Colonic mucosa (tissue), 4 donors: ENCODE measurements at places on chromosomes 2 and 18. TPM values are rescaled to one million over a fixed set of nuclear protein-coding genes. Genes with fewer than 3 reads are reported as not detected.

- DNase-seq, result no peak
Measured at GRCh38 chr2:226077031-226077430, 677.5 kb downstream of the NYAP2 start.

GRCh38 chr2:227870710-227871374 lies 589 bp upstream of the DAW1 start:
- DNase-seq, result no peak

GRCh38 chr2:20198001-20198400 lies 26.9 kb downstream of the SDC1 start:
- peak; percentile 91 for DNase-seq

DNA sequence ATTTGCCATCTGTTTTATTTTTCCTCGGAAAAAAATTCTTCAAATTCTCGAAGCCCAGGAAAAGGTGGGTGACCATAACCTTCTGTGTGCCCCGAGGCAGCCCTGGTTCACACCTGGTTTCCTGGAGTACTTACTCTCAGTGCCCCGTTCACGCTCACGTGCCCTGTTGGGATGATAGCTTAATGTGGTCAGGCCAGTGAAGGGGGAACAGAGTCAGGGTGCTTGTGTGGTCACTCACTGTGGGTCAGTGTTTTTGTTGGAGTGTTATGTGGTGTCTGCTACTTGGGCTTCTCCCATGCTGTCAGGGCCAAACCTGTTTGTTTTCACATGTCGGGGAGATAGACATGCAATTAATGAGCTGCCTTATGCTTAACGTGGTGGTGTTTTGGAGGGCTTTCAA lies 78.1 kb downstream of the MAP4K4 start:
- DNase-seq, result no peak

DNA sequence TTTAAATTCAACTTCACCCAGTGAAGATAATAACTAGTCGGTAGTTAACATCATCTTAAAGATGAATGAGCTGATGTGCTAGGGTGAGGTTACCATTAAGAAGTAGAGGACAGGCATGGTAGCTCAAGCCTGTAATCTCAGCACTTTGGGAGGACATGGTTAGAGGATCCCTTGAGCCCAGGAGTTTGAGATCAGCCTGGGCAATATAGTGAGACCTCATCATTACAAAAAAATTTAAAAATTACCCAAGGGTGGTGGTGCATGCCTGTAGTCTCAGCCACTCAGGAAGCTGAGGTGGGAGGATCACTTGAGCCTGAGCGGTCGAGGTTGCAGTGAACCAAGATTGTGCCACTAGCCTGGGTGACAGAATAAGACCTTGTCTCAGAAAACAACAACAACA lies 4.7 kb downstream of the GALNT5 start:
- DNase-seq, result no peak

DNA sequence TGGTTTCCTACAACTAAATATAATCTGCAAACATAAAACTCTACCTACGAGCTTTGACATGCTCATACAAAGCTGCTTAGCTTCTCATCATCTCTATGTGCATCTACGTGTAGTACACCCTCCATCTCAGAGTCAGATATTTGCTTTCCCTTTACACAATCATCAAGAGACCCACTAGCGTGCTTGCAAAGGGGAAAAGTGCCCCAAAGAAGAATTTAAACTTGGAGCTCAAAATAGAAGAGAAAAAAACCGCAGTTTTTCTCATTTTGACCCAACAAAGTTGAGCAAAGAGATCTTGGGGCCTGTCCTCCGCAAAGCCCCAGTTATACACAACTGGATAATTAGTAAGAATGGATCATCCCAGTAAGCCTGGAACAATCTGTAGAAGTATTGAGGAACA lies 104.1 kb downstream of the PAX3 start:
- no peak for DNase-seq

GRCh38 chr2:88698498-88699233 lies 7.2 kb downstream of the RPIA start:
- DNase-seq, result peak; percentile 82

GRCh38 chr2:179565807-179566206 lies 295.6 kb downstream of the ZNF385B start:
- no peak for DNase-seq

DNA sequence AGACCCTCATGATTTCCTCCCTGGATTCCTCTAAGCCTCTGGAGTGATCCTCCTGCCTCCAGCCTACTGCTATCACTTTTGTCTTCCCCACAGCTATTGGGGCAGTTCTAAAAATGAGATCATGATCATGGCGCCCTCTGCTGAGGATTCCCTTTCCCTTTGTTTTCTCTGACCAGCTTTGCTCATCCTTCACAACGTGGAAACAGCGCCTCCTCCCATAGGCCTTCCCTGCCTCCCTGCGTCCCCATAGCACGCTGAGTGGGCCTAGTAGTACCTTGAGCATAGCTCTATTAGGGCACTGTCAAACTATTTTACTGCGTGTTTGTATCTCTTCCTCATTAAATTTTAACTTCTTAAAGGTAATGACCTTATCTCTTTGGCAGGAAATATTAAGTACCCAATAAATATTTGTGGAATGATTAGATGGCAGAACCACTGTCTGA lies 207.0 kb upstream of the FANCL start:
- DNase-seq, result peak; percentile 72

GRCh38 chr2:11430729-11431128 lies 35.2 kb downstream of the E2F6 start:
- no peak for DNase-seq

DNA sequence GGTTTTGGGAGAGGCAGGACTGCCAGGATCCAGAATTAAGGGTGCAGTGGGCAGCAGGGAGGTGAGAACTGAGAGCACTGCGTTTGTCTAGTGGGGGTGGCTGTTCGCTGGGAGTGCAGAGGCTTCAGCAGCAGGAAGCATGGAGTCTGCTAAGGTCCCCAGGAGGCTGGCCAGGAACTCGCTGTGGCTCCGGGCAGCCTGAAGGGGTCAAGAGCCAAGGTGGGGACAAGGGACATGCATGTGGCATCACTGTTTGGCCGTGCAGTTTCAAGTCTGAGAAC lies 43.2 kb upstream of the SEMA4C start:
- no peak for DNase-seq

Gene VIT
- total RNA-seq, result 0.21 TPM

- DNase-seq, result no peak
Measured at GRCh38 chr18:67232991-67233390, 283.5 kb downstream of the DSEL start.

Gene BCL11A
- 27.1 TPM for total RNA-seq

GRCh38 chr2:2464643-2465042 lies 133.6 kb upstream of the MYT1L start:
- DNase-seq, result no peak

Gene CCDC141
- 0.42 TPM for total RNA-seq

Gene CNDP1
- total RNA-seq, result 0.10 TPM

GRCh38 chr18:59988098-59988706 lies 88.4 kb downstream of the PMAIP1 start:
- peak; percentile 31 for DNase-seq

Gene CRACDL
- 22.3 TPM for total RNA-seq

Gene ARHGAP15
- 3.7 TPM for total RNA-seq

- DNase-seq, result no peak
Measured at GRCh38 chr2:71498261-71498701, 44.9 kb downstream of the DYSF start.

- no peak for DNase-seq
Measured at GRCh38 chr2:207473931-207474235, 55.9 kb upstream of the CREB1 start.

Gene GALNT3
- 117 TPM for total RNA-seq

Gene AMMECR1L
- total RNA-seq, result 15.7 TPM

- no peak for DNase-seq
Measured at GRCh38 chr2:171675810-171676345, 11.4 kb upstream of the DYNC1I2 start.

- no peak for DNase-seq
Measured at GRCh38 chr2:197985029-197985638, 180.7 kb downstream of the PLCL1 start.

Gene SIX2
- not detected for total RNA-seq

- no peak for DNase-seq
Measured at GRCh38 chr18:9788140-9788539, 80.0 kb downstream of the RAB31 start.

DNA sequence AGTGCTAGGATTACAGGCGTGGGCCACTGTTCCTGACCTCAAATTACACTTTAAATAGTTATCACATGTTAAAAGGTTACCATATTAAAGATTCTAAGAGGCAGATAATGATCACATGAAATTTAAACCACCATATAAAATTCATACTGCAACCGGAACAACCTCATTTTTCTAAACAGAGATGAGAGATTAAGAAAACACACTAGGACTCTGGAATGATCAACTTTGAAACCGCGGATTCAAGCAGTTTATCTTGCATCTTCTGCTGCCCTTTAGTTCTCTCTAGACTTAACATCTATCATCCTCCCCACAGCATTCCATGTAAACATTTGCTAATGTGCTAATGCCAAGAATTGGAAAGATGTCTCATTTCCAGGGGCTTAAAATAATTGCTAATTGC lies 115.8 kb downstream of the PIGN start:
- no peak for DNase-seq

Gene SERPINB13
- total RNA-seq, result not detected

DNA sequence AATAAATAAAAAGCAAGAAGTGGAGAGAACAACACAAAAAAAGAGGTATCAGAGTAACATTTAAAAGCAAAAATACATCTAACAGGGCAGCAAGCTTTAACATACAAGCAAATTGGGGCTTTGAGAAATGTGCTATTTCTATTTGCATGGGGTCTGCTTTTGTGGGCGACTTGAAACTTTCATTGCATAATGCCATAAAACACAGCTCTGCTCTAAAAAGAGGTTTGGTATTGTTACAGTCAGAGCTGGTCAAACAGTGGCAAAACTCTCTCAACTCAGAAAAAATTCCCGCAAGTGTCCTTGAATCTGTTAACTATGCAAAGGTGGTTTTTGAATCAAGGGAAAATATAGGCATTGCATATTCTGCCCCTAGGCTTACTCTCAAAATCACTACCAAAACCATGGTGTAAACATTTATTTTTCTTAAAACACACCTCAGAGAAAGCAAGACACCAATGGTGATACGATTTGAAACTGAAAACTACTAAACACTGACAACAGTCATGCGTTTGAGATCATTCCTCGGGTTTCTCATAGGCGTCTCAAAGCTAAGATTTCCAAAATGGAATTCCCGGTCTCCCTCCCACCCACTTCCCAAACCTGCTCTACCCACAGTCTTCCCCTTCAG lies 45.5 kb downstream of the RNF152 start:
- DNase-seq, result no peak
